ENCODE measurements at places on chromosomes 1 and 21. TPM values are rescaled to one million over a fixed set of nuclear protein-coding genes. Genes with fewer than 3 reads are reported as not detected.

IQGAP3 gene
- polyA plus RNA-seq = 5.7 TPM

HES3 gene
- polyA plus RNA-seq = not detected

CYP4A11 gene
- polyA plus RNA-seq = not detected

CFAP45 gene
- polyA plus RNA-seq = 3.0 TPM
